MV-4-11 (cell line): ENCODE measurements at places on chromosomes 4 and X.

DNA sequence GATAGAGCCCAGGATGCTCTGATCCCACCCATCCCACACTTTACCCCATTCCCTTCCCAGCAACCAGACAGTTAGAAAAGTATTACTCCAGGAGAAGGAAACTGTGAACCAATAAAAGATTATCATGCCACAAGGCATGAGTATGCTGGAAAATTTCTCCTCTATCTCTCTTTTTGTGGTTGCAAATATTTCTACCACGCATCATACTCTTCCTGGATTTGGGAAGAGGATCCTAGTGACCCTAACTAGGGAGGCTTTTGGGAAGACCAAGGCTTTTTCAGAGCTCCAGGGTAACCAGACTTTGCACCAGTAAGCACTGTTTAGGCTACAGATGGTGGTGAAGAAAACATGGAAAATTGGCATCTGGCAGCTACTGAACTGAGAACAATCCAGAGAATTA is 257.6 kb upstream of the CLNK start:
- no peak for DNase-seq

DNA sequence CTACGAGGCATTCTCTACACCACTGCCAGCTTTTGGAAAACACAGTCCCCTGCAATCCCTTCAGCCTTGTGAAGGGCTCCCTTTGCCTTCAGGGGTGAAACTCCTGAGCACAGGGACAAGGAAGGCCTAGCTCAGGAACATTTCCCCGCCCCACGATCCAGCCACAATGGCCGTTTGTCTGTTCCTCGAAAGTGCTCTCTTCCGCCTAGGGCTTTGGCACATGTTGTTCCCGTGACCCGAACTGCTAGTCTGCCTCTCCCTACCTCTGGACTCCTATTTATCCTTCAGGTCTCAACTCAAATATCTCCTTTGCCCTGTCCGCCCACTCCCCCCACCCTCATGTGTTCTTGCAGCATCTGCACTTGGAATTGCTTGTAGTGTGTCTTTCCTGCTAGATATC is 12.1 kb downstream of the FGD1 start:
- no peak for DNase-seq

DNA sequence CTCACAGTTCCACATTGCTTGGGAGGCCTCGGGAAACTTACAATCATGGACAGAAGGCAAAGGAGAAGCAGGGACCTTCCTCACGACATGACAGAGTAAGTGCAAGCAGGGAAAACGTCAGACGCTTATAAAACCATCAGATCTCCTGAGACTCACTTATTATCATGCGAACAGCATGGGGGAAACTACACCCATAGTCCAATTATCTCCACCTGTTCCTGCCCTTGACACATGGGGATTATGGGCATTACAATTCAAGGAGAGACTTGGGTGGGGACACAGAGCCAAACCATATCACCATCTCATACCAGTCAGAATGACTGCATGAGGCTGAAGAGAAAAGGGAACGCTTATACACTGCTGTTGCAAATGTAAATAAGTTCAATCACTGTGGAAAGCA is 1066.9 kb upstream of the PCDH7 start:
- no peak for DNase-seq

DNA sequence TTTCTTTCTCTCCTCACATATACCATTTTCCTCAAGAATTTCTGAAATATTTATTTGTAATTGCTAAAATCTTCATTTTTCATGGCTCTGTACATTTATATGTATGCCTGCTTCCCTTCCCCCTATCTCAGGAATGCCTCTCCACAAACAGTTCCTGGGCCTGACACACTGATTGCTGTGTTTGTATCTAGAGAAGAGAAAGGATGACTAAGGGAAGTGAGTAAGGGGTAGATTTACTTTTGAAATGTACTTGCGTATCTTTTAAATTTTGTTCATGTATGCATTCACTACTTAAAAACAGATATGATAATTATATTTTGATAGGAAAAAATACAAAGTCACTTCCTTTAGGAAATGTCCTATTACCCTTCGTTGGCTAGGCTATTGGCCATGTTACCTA is 790.8 kb downstream of the PCDH18 start:
- DNase-seq, result no peak

DNA sequence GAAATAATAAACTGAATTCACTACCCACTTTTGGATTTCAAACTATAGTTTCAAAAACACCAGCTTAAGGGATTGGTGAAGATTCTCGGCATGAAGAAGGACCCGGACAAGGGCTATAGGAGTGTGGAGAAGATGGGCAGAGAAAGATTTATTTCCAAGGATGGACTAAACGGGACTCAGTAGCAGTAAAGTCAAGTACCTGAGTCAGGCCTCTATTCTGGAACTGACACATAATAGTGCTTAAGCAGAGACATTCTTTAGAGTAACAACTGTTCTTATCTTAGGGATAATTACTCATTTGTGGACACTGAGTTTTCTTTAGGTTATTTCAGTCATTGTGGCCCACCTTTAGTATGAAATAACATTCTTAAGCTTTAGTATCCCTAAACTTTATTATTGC is 134.6 kb downstream of the GATB start:
- DNase-seq, result no peak

DNA sequence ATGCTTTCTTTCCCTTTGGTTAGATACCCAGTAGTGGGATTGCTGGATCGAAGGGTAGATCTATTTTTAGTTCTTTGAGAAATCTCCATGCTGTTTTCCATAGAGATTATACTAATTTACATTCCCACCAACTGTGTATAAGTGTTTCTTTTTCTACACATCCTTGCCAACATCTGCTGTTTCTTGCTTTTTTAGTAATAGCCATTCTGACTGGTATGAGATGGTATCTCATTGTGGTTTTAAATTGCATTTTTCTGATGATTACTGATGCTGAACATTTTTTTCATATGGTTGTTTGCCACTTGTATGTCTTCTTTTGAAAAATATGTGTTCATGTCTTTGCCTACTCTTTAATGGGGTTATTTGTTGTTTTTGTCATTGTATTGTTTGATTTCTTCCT is 6.6 kb upstream of the AGA start:
- no peak for DNase-seq
